ENCODE measurements at places on chromosomes 7 and 10. TPM values are rescaled to one million over a fixed set of nuclear protein-coding genes. Genes with fewer than 3 reads are reported as not detected.

FRMD4A gene
- 13.8 TPM for total RNA-seq

SPDYE2B gene
- total RNA-seq: not detected

ANKRD2 gene
- total RNA-seq: not detected

RELN gene
- total RNA-seq: 17.2 TPM

LIPN gene
- not detected for total RNA-seq

IL6 gene
- not detected for total RNA-seq

CABCOCO1 gene
- not detected for total RNA-seq

IL15RA gene
- total RNA-seq: 8.4 TPM

FGFBP3 gene
- 0.33 TPM for total RNA-seq

SLC29A3 gene
- 6.4 TPM for total RNA-seq

ARL4A gene
- 5.8 TPM for total RNA-seq

ANXA8L1 gene
- total RNA-seq: 0.86 TPM

OR2A42 gene
- total RNA-seq: not detected

HOXA6 gene
- not detected for total RNA-seq

PTF1A gene
- total RNA-seq: not detected

GRCh38 chr7:18792871-18793595, 297.5 kb downstream of the HDAC9 start:
- DNase-seq: no peak

- DNase-seq: no peak
These were observed 566 bp downstream of the ASNS start for GRCh38 chr7:97871659-97872024.

DNA sequence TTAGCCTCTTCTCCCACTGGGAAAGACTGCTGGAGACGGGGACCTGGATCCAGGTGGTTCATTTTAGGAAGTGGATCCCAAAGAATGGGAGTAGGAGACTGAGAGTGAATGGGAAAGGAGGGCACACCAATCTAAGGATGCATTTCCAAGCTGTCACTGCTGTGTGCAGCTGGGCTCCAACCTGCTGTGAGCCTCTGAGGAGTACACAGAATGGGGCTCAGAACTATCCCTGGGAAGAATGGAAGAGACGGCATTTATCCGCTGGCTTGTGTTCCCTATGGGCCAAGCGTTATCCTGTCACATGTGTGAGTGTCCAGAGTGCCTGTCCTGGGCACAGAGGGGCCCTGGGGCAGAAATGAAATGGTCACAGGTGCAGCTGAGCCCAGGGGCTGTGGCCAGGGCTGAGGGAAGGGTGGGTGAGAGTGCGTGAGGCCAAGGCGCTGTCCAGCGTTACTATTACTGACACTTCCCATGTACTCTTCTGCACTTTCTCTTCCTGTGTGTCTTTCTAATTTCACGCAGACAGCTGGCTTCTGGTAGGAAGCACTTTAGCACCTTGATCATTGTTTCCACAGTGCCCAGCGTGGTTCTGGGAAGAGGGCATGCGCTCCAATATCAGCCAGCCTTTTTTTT, 35.4 kb upstream of the PODXL start:
- DNase-seq: no peak

DNA sequence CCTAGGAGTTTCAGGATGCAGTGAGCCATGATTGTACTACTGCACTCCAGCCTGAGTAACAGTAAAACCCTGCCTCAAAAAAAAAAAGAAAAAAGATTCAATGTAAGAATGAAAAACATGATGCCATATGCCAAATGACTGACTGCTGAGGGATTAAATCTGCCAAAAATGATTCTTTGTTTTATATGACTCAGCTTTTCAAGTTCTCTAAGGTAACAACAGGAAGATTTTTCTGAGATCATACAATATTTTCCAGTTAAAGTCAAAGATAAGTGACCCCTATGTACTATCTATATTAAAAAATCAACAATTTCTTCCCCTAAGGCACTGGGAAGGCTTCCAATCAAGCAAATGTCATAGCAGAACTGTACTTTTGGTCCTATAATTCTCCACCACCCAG, 271.2 kb upstream of the IMMP2L start:
- no peak for DNase-seq

DNA sequence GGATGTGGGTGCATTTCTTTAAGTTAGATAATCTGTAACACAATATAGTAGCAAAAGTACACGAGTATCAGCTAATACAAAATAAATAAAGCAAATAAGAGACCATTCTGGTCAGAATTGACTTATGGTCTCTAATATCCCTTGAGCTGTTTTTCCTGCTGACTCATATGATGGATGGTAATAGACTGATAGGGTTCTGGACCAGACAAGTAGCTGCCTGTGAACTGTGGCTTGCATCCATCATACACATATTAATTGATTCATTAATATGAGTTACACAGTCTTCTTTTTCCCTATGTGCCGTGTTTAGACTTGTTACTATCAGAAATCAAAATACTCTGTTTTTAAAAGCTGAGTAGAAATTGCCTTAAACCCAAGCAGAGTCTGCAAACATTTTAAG, 762.8 kb downstream of the GATA3 start:
- DNase-seq: no peak

DNA sequence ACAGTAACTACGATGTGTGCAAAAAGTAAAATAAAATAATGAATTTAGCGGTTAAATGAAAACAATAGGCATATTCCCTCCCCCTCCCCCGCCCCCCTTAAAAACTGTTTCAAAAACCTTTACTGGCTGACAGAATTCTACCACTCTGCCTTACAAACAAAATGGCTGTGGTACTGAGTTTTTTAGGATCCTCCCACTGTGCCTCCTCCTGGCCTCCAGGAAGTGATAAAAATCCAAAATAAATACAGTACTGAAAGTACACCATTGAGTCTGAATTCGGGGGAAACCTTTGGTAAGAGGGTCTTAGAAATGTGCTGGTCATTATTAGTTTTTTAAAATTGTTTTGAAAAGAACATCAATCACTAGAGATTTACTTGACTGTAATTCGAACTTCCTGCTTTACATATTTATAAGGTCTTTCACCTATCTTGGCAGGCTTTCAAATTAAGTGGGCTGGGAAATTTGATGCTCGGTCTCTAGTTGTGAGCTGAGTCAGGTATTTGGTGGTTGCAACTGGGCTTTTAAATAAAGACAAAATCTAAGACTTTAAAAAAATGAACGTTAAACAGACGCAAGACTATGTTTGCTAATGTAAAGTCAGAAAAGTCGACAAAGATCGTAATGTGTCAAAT, 32.5 kb upstream of the EPC1 start:
- DNase-seq: no peak

- peak; percentile 63 for DNase-seq
These were observed 16.1 kb upstream of the IMPDH1 start for GRCh38 chr7:128425850-128426249.

DNA sequence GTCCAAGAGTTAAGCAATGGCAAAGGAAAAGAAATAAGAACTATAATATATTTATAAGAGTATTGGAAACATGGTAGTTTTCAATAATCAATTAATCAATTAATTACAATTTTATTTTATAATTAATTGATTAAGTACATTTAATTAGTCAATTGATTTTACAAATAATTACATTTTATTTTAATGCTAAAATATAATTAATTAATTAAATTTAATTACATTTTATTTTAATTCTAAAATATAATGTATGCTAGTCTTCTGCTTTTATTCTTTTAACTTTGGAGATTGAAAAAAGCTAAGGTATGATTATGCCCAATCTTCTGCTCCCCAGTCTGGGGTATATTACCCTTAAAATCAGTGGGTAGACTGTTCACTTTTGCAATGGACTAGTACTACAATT, 686.8 kb upstream of the LRRTM3 start:
- no peak for DNase-seq

- no peak for DNase-seq
These were observed 102.1 kb upstream of the RSU1 start for GRCh38 chr10:16919121-16919982.

GRCh38 chr7:17971411-17971810, 31.1 kb upstream of the SNX13 start:
- no peak for DNase-seq

GRCh38 chr10:133307776-133308420, 774 bp downstream of the TUBGCP2 start:
- DNase-seq: peak; percentile 84

DNA sequence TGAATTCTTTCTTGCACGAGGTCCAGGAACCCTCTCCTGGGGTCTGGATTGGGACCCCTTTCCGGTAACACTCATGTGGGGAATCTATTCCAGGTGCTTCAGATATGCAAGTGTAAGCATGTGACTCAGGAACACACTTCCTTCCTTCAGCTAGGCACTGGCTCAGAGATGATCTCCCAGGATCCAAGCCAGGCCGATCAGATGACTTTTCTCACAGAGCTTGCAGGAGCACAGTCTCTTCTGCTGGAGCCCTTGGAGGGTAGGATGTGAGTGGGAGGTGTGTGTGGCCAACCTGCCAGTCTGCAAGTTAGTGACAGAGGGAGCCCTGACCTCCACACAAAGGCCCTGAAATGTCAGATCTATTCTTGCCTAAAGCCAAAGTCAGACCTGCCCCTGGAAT, 108.3 kb downstream of the CPXM2 start:
- DNase-seq: peak; percentile 16

GRCh38 chr10:114482480-114483304, 78.4 kb upstream of the AFAP1L2 start:
- DNase-seq: no peak

- no peak for DNase-seq
These were observed 324.1 kb upstream of the NPSR1 start for GRCh38 chr7:34333925-34334324.

DNA sequence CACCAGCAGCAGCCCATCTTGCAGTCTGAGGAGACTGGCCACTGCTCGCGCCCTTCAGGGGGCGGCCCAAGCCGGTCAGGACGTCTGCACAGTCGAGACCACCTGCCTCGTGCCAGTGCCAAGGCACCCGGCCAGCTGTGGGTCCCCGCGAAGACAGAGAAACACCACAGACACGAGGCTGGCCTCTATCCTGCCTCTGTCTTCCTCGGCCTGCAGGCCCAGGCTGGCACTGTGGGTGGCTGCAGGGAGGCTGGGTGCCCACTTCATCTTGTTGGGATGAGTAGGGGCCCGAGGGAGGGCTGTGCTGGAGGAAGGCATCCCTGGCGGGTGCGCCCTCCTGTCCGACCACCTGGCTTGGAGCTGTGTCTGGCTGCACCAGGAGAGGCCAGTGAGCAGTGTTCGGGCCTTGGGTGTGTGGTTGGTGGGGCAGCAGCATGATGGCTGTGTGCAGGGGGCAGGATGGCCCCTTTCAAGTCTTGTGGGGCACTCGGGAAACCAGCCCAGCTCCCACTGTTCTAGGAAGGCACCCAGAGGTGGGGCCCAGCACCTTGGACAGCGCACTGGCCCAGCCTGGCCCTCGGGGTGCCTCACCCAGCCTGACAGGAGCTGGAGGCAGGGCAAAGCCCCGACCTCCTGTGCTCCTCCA, 7.3 kb downstream of the DPYSL4 start:
- DNase-seq: no peak

DNA sequence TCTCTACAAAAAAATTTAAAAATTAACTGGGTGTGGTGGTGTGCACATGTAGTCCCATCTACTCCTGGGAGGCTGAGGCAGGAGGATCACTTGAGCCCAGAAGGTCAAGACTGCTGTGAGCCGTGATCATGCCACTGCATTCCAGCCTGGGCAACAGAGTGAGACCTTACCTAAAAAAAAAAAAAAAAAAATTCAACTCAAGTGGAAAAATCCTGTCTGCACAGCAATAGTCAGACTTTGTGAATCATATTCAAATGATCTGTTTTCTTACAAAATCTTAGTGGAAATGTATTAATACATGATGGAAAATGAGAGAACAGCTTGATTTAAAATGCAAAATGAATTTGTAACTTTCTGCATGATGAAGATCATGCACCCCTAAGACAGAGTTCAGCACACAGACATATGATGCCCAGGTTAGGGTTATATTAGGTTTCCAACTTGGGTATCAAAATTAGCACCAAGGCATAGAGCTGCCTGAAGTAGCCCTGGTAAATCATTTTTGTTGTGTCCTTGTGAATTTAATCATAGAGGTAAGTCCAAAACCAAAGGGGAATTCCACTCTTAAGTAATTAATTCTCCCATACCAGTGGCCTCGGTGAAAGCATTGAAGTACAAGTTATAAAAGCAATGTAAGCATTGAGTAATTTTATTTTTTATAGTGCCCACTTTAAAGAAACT, 93.8 kb downstream of the ADD3 start:
- no peak for DNase-seq

GRCh38 chr10:35942057-35942456, 300.0 kb upstream of the FZD8 start:
- no peak for DNase-seq

DNA sequence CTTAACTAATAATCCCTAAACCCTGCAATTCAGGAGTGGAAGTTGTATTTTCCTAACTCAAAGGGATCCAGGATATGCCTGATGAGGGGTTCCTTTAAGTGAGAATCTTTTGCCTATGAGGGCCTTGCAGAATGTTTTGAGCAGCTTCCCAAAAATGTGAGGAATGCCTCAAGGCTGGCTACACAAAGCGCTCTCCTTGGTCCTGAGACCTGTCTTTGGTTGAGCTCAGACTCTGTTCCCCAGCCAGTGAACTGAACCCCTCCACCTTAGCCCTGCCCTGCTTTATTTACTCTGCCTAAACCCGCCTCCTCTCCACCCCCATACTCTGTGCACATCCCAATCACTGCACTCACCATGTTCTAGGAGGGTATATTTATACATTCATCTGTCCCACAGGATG, 108.6 kb downstream of the NRCAM start:
- no peak for DNase-seq

DNA sequence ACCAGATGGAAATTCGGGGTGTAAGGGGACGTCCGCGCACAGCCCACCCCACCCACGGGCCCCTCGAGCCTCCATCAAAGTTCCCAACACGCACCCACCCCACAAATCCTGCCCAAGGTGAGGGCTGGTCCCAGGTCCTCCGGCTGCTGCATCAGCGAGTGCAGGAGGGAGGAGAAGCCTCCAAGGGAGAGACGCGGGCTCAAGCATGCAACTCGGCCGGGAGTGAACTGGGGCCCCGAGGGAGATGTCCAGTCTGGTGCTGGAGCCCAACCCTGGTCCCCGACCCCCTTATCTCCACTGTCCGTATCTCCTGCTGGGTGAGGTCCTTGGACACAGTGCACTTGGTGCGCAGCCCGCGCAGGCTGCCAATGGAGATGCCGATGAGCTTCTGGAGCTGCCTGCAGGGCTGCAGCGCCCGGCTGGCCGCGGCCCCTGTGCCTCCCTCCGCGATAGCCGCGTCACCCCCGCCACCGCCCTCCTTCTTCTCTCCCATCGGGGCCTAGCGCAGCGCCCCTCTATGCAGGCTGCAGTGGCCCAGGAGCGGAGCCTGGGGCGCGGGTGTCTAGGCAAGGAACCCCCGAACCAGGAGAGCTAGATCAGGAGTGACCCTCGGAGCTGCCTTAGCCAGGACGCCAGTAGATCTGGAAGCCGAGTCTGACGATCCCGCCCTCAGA, 489.2 kb downstream of the ZNF33B start:
- DNase-seq: no peak

- peak; percentile 90 for DNase-seq
These were observed 2.0 kb downstream of the ANKRD2 start for GRCh38 chr10:97574374-97575126.

- no peak for DNase-seq
These were observed 26.5 kb upstream of the FHIP2A start for GRCh38 chr10:114795039-114795438.

DNA sequence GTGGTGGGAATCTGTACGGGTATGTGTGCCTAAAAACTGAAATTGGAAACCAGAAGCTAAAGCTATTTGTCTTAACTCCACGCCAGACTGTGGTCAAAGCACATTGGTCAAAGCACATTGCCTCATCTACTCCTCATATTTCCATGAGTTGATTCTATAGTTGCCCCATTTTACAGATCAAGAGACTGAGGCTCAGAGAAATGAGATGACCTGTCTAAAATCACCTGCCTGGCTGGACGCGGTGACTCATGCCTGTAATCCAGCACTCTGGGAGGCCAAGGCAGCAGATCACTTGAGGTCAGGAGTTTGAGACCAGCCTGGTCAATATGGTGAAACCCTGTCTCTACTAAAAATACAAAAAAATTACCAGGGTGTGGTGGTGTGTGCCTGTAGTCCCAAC, 21.7 kb upstream of the MNX1 start:
- DNase-seq: no peak
